ENCODE measurements at places on chromosomes 3 and 15.

GRCh38 chr15:55515491-55515890 lies 7.5 kb upstream of the DNAAF4 start:
- no peak for DNase-seq

DNA sequence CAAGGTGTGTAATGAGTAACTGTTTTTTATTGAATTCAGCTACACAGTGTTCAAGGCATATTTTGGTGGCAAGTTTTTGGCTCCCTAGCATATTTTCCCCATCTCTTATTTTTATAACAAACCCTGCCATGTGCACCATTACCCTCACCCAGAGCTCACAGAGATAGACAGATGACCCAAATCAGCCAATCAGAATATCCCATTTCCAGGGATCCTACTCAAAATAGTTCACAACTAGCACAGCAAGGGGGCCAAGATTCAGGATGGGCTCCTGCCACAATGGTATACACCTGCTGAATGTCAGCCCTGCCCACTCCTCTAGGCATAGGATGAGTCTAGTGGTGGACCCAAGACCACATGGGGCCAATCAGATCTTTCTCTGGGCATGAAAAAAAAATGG lies 78.8 kb upstream of the SETMAR start:
- DNase-seq = no peak

GRCh38 chr15:35911052-35911777 lies 365.2 kb upstream of the DPH6 start:
- no peak for DNase-seq

DNA sequence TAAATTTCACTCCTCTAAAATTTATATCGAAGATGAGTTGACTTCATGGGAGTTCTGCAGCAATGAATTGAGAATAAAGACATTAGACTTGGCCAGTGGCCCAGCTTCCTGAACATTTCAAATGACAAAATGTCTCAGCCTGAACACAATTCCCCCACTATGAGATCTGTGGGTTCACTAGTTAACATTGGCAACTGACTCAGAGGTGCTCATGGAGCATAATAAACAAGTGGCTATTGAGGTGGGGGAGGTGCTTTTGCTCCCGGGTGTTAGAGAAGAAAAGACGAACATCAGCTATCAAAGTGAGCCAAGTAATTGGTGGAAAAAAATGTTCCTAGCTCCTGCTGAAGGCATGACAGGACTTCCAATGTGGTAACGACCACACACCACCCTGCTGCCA lies 6.3 kb downstream of the ATP13A4 start:
- DNase-seq = no peak

GRCh38 chr15:89672221-89673164 lies 6.7 kb downstream of the PLIN1 start:
- DNase-seq = no peak

Measured in breast epithelium (tissue), 4 donors.